Placental pericyte (primary cell): ENCODE measurements at places on chromosomes 1 and 21. TPM values are rescaled to one million over a fixed set of nuclear protein-coding genes. Genes with fewer than 3 reads are reported as not detected.

Gene CACNA1S
- not detected in 2 replicates for total RNA-seq

Gene SLC25A34
- total RNA-seq: 0.22 and 0.43 TPM in 2 replicates

Gene S100A7A
- total RNA-seq: not detected in 2 replicates

Gene SIK1
- total RNA-seq: 1.7 and 6.8 TPM in 2 replicates

Gene OR2AK2
- total RNA-seq: not detected in 2 replicates

Gene SEC16B
- 0.22 and 2.0 TPM in 2 replicates for total RNA-seq

Gene DRAXIN
- total RNA-seq: under 0.01 TPM in 1 of 2 replicates, not detected in the other

Gene RGS16
- total RNA-seq: 0.14 and 2.4 TPM in 2 replicates

Gene TPR
- 56.9 and 82.0 TPM in 2 replicates for total RNA-seq

Gene DSCAM
- total RNA-seq: not detected in 2 replicates

Gene DISC1
- 5.7 and 12.7 TPM in 2 replicates for total RNA-seq

Gene SLC25A44
- 17.3 and 18.6 TPM in 2 replicates for total RNA-seq

Gene PLA2G2A
- total RNA-seq: not detected in 2 replicates

Gene DIO1
- total RNA-seq: not detected in 2 replicates

Gene TRIM17
- total RNA-seq: 0.66 TPM in 1 of 2 replicates, not detected in the other

Gene PLEKHN1
- 0.66 and 4.9 TPM in 2 replicates for total RNA-seq

Gene OVAAL
- not detected in 2 replicates for total RNA-seq

Gene POFUT2
- 42.9 and 54.7 TPM in 2 replicates for total RNA-seq

Gene HHIPL2
- 0.44 TPM in 1 of 2 replicates, not detected in the other for total RNA-seq

Gene FMO4
- total RNA-seq: 0.72 and 1.1 TPM in 2 replicates

Gene TDRD10
- total RNA-seq: not detected in 2 replicates

Gene LCA5L
- total RNA-seq: 0.88 and 1.0 TPM in 2 replicates

Gene OR6K3
- total RNA-seq: not detected in 2 replicates

Gene TCEA3
- 6.4 and 25.4 TPM in 2 replicates for total RNA-seq

Gene CFHR3
- total RNA-seq: not detected in 2 replicates

Gene PLXNA2
- 2.0 and 14.9 TPM in 2 replicates for total RNA-seq

Gene PADI4
- not detected in 2 replicates for total RNA-seq

Gene OLFM3
- total RNA-seq: not detected in 2 replicates

Gene PPIAL4G
- total RNA-seq: under 0.01 TPM in 1 of 2 replicates, not detected in the other

Gene GBP7
- not detected in 2 replicates for total RNA-seq

Gene UBE2U
- total RNA-seq: 0.29 TPM in 1 of 2 replicates, not detected in the other

Gene HSF2BP
- total RNA-seq: 1.6 and 4.4 TPM in 2 replicates

Gene EPHA8
- total RNA-seq: not detected in 2 replicates

Gene CYP4A11
- total RNA-seq: not detected in 2 replicates

Gene RRP1B
- total RNA-seq: 19.7 and 38.4 TPM in 2 replicates

Gene PDZK1IP1
- total RNA-seq: not detected in 2 replicates

Gene GOLT1A
- total RNA-seq: not detected in 2 replicates

Gene TNFRSF9
- total RNA-seq: under 0.01 and 3.1 TPM in 2 replicates

Gene CDC20
- total RNA-seq: 3.7 and 179 TPM in 2 replicates

Gene TENT5C
- total RNA-seq: 1.5 and 7.4 TPM in 2 replicates

Gene ACOT11
- 1.5 and 2.1 TPM in 2 replicates for total RNA-seq

Gene CRYBG2
- total RNA-seq: under 0.01 TPM in 1 of 2 replicates, not detected in the other

Gene AVPR1B
- not detected in 2 replicates for total RNA-seq

Gene CA14
- total RNA-seq: not detected in 2 replicates

Gene TFF3
- not detected in 2 replicates for total RNA-seq

Gene FMO1
- not detected in 2 replicates for total RNA-seq

Gene GJA9
- not detected in 2 replicates for total RNA-seq

Gene LRRC38
- not detected in 2 replicates for total RNA-seq

Gene SLC9C2
- under 0.01 TPM in 1 of 2 replicates, not detected in the other for total RNA-seq
